ENCODE measurements at places on chromosomes 3 and 15.

GRCh38 chr3:180962530-180962929 is 27.0 kb downstream of the DNAJC19 start:
- no peak for DNase-seq

DNA sequence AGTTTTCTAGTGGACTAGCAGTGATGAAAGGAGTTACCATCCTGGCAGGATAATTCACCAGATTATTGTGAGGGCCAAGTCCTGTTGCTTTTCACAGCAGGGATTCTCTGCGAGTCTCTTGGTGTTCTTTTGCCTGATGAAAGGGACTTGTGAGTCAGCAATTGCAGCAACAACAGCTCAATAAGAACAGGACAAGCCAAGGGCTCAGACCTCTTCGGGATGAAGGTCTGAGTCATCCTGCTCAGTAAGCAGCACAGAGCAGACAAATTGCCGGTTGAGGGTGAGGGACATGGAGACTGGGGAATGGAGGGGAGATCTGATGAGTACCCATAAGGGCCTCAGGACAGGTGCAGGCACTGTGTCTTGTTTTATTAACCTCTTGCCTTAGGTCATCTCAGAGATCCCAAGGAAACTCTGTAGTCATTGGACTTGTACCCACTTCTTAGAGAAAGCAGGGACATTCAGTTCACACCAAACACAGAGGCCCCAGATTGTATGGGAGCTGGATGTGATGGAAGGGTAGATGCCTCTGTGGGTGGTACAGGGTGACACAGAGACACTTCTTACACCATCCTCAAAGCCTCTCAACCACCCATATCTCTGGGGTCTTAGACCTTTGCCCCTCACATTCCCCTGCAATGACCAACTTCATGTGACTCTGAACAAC is 173.8 kb upstream of the TLE3 start:
- DNase-seq: peak; percentile 89

GRCh38 chr3:55742022-55742831 is 255.1 kb upstream of the WNT5A start:
- no peak for DNase-seq

- DNase-seq: peak; percentile 57
Measured at GRCh38 chr15:26864664-26865191, 2.1 kb upstream of the GABRA5 start.

- DNase-seq: peak; percentile 95
Measured at GRCh38 chr15:81410318-81410753, 36.3 kb upstream of the TMC3 start.

- no peak for DNase-seq
Measured at GRCh38 chr15:33449810-33450209, 139.0 kb downstream of the RYR3 start.

GRCh38 chr15:62413786-62414185 is 248.7 kb upstream of the C2CD4B start:
- no peak for DNase-seq

DNA sequence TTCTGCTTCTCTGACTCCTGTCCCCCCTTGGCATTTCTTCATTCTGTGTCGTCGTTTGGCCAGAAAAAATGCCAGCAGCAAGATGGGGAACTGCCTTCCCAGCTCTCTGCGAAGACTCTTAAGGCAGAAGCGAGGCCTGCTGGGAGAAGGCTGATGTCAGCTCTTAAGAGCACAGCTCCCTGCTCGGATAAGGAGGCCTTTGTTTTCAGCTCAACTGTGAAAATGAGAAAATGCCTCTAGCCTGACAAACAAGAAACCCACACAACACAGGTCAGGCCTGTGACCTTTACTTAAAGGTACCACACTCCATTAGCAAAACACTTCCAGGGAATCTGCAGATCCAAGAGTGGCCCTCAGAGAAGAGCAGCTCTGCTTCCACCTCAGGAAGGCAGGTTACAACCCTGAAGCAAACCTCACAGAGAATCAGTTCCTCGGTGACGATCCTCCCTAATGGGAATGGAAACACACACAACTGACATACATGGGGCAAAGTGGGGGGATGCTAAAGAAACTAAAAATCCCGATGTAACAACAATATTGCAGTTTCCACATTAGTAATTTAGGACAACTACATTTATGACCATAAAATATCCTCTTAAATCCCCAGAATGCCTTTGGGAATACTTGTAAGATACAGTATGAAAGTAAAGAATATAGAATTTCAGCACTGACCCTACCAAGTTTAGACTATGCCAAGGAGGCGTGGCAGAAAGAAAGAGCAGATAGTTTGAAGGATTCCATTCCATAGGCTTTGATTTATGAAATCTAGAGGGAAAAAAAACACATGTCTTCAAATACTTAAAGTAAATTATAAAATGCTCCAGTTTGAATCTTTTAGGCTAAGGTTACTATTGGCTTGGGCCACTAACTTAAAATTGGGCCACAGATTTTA is 52.1 kb downstream of the VGLL4 start:
- peak; percentile 54 for DNase-seq

GRCh38 chr15:36798366-36798765 is 218.9 kb downstream of the CDIN1 start:
- no peak for DNase-seq

DNA sequence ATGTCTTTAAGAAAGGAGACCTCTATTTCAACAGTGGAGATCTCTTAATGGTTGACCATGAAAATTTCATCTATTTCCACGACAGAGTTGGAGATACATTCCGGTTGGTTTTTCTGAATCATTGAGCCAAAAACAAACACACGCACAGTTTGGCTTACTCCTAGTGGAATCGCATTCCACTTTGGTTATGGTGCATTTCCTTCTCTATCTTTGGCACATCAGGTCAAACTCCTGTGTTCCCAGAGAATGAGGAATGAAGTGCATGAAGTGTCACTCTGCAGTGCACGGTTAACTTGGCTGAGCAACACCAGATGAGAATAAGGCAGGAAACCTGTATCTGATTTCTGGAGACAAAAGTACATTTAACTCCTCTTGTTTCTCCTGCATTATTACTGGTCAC is 38.5 kb downstream of the HDC start:
- DNase-seq: no peak

GRCh38 chr3:167861649-167862048 is 126.1 kb downstream of the SERPINI1 start:
- peak; percentile 68 for DNase-seq

- peak; percentile 50 for DNase-seq
Measured at GRCh38 chr3:29644261-29644660, 363.4 kb downstream of the RBMS3 start.

DNA sequence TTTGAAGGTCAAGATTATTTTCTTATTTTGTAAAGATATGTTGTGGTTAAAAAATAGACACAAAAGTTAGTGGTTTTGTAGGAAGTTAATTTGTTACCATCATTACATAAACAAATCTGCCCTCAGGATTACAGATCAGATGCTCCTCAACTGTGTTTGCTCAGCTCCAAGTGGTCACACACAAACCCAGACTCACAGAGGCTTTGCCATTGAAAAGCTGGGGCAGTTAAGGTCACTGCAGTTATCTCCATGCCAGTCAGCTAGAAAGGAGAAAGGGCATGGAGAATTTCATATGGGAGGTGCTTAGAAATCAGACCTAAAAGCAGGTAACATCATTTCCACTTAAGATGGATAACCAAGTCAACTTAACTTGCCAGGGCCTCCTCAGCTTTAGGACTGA is 825.7 kb upstream of the GBE1 start:
- DNase-seq: no peak

DNA sequence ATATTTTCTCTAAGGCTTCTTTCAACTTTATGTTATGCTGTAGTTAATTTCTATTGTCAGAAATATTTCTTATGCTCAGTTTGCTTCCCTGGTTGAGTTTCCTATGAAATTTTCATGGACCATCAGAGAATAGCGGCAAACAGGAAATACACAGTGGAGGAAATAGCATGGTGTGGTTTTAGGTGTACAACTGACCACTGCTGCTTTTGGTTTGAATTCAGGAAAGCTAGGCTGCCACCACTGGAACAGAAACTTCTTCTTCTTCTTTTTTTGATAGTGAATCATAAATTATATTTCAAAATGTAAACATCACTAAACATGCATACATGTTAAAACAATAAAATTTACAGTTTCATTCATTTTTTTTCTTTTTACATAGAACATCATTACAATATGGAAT is 316.6 kb upstream of the TGFBR2 start:
- DNase-seq: no peak

- no peak for DNase-seq
Measured at GRCh38 chr3:49476563-49476962, 6.5 kb downstream of the DAG1 start.

DNA sequence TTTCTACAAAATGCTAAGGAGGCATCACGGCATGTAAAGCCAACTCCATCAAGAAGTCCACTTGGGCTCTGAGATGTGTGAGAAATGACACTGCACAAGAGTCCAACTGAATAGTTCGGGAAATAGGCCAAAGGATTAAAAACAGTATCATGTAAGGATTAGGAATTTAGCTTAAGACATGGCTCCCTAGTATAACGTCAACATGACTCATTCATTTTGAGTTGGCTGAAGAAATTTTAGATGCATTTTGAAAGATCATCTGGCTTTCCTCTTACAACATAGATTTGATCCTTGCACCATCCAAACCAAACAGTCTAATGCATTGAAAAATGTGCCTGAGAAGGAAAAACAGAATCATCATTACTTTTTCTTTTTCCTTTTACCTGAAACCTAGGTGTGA is 109.3 kb upstream of the MME start:
- peak; percentile 89 for DNase-seq

- DNase-seq: no peak
Measured at GRCh38 chr3:77014226-77014625, 25.7 kb upstream of the ROBO2 start.

GRCh38 chr15:92846741-92847140 is 53.4 kb upstream of the CHD2 start:
- no peak for DNase-seq

DNA sequence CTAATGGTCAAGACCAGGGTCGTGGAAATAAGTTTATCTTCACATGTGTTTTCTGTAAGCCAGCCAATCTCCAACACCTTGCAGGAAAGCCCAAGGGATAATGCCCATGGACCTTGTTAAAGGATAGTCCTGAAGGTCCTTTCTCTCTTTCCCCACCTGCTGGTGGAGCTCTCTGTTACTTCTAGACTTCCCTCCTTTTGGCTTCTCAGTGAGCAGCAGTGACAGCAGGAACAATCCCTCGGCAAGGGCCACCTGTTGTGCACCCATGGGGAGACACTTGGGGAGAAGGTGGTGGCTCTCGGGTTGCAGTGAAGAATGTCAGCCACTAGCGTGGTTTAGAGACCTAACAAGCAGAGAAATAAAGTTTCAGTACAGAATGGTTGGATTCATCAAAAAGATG is 84.0 kb upstream of the OSBPL11 start:
- DNase-seq: no peak

DNA sequence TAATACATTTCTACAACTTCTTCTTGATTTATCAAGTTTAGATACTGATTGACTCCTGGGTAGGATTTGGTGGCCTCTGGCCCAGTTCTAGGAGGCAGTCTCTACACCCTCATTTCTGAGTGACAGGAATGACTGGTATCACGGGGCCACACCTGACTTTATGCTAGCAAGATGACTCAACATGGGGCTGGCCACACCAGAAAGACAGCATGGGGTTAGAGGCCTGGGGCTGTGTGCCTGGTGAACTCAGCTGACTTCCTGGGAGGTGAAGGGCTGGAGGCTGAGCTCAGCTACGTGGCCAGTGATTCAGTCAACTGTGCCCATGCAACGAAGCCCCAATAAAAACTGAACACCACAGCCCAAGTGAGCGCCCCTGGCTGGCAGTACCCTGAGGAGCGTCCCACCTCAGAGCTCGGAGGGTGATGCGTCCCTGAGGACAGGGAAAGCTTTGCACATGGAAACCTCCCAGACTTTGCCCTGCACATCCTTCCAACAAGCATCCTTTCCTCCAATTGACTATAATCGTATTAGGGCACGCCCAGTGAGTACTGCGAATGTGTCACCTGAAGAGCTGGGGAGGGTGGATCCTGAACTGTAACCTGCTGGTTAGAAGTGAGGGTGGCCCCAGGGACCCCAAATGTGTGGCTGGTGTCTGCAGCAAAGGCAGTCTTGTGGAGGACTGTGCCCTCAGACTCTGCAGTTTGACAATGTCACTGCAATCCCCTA is 57.2 kb downstream of the NIPA2 start:
- DNase-seq: peak; percentile 99

- peak; percentile 76 for DNase-seq
Measured at GRCh38 chr3:193869221-193870201, 266.4 kb upstream of the HES1 start.

DNA sequence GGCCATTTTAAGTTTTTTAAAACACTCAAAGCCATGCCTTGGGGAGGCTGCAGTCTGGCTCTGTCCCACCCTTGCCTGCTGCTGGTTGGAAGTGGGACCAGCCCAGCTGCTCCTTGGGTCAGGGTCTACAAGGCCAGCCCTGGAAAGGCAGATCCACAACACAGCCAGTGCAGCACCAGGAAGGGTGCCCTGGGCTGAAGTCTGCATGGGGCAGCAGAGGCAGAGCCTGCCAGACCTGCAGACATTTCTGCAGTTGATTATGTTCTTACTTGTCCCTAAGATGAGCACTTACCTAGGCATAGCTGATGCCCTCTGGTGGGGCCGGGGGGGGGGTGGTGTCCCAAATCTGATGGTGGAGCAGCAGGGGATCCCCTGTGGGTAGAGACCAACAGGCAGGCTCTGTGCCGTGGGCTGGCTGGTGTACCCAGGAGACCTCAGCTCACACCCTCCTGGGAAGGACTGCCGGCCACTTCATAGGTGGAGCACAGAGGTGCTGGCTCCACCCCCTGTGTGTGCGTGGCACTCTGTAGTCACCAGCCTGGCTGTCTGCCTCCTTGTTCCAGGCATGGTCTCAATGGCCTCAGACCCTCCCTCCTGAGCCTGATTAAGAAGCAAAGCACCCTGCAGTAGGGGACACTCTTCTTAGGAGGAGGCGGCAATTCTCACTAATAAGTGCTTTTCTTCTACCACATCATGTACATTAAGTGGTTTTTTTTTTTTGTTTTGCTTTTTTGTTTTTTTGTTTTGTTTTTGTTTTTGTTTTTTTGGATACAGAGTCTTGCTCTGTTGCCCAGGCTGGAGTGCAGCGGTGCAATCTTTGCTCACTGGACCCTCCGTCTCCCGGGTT is 97.4 kb upstream of the KLF13 start:
- peak; percentile 18 for DNase-seq

GRCh38 chr15:35305946-35306345 is 220.9 kb upstream of the NANOGP8 start:
- peak; percentile 65 for DNase-seq
